KG1 (cell line): ENCODE measurements at places on chromosomes 7 and 10.

GRCh38 chr10:103745341-103746247 lies 109.8 kb downstream of the SH3PXD2A start:
- no peak for DNase-seq

DNA sequence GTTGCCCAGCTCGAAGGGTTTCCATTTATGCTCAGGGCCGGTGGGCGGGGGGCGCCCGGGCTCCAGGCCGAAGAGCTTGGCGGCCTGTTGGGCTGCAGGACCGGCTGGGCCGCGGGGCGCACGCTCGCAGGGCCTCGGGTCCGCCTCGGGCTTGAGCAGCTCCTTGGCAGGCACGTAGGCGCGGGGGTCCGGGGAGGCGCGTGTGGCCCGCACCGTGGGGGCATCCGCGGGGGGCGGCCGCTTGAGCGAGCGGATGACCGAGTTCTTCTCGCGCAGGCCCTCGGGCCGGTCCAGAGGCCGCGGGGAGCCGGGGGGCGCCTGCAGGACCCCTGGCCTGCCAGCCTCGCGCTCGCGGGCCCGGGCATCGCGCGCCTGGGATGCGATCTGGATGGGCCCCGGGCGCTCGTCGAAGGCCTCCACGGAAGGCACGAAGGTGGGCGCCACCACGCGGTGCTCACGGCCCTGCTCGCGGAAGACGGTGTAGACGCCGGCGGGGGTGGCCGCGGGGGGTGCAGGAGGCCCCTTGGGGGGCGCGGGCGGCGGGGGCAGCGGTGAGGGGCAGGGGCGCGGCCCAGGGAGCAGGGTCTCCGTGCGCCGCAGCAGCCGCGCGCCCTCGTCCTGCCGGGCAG lies 35.2 kb downstream of the TNRC18 start:
- DNase-seq, result no peak

DNA sequence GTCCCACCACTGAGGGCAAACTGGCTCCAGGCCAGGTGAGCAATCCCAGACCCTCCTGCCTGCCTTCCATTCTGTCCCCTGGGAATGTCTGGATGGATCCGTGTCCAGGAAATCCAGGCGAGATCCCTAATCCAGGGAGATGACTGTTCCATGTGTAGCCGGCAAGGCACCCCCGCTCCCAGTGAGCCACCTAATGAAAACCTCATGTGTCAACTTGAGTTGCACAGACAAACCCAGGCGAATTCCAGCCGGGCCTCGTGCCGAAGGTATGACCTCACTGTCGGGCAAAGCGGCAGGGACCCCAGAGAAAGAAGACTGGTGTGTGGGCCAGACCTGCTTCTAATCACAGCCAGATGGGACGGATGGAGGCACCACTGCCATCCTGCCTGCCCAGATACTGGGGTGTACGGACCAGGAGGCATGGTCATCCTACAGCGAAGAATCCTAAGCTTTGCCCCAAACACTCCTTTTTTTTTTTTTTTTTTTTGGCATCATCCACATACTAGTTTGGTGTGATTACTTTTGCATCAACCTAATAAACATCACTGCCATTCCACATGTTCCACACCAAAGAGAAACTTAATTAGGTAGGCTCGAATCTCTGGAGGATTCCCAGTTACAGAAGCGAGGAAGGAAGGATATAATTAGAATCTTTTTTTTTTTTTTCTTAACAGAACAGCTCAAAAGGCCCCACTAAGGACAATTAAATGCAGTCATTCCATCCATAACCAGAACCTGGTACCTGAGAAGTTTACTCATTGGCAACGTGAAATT lies 313.1 kb downstream of the CALN1 start:
- no peak for DNase-seq

GRCh38 chr10:69004821-69005220 lies 16.2 kb downstream of the KIFBP start:
- DNase-seq, result peak; percentile 18

DNA sequence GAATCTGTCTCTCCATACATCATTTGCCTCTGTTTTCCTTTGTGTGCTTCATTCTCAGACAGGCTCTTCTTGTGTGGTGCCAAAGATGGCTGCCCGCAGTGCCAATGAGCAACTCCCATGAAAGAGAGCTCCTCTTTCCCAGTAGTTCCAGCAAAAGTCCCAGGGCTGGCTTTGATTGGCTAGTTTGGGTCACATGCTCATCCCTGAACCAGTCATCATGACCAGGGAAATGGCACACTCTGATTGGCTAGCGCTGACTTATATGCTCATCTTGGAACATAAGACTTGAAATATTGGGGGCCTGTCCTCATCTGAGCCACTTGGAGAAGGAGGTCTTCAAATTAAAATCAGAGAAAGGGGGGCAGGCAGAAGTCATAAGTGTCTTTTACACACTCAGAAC lies 112.7 kb downstream of the CDH23 start:
- DNase-seq, result no peak

GRCh38 chr7:142231716-142232115 lies 26.1 kb downstream of the PRSS58 start:
- no peak for DNase-seq

GRCh38 chr7:139798221-139798620 lies 20.4 kb upstream of the HIPK2 start:
- DNase-seq, result no peak

DNA sequence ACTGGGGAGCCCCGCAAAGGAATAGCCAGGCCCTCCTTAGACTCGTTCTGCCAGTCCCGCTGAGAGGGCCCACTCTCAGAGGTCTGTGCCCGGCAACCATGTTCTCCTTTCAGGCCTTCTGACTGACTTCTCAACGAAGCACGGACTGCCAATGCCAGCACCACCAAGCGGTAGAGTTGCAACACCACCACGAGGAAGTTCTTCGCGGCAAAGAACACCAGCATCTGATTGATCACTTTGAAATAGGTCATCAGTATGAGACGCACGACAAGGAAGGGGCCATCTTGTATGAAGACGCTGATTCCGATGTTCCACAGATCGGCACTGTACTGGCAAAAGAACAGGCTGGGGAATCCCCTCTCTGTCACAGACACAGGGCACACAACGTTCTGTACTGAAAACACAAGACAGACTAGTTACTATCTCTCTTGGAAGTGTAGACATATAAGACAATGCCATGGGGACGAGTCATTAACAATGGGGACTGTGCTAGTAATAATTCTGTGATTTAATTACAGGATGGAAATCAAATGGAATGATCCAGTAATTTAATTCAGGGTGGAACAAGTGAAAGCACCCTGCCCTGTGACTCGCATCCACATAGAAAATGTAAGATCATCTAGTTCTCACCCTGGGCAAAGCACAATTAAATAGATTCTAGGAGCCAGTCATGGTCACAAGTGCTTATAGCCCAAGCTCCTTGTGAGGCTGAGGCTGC lies 42.7 kb downstream of the TMEM26 start:
- no peak for DNase-seq

GRCh38 chr7:35781767-35782515 lies 18.9 kb upstream of the SEPTIN7 start:
- DNase-seq, result no peak

GRCh38 chr7:33757563-33758165 lies 147.7 kb upstream of the BMPER start:
- DNase-seq, result peak; percentile 42

- DNase-seq, result no peak
Observed at GRCh38 chr10:29921071-29921446, 138.3 kb downstream of the JCAD start.

- DNase-seq, result no peak
Observed at GRCh38 chr7:39923091-39923490, 27.0 kb upstream of the CDK13 start.

- DNase-seq, result no peak
Observed at GRCh38 chr7:31896925-31897324, 173.3 kb downstream of the PDE1C start.

DNA sequence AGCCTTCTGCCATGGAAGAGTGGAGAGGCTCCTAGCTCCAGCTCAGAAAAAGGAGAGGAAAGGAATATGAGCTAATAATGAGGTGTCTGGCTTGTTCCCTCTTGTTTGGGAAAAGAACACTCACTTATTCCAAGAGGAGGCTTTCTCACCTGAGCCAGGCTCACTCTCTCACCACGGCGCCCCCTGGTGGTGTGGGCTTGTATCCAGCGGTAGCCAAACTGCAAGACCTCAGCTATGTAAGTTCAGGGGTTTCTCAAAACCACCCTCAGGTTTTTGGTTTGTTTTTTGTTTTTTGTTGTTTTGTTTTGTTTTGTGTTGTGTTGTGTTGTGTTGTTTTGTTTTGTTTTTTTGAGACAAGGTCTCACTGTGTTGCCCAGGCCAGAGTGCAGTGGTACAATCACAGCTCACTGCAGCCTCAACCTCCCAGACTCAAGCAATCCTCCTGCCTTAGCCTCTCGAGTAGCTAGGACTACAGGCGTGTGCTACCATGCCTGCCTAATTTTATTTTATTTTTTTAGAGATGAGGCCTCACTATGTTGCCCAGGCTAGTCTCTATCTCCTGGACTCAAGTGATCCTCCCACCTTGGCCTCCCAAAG lies 124.0 kb downstream of the TMEM130 start:
- peak; percentile 16 for DNase-seq

GRCh38 chr7:139575338-139575680 lies 51.8 kb downstream of the CLEC2L start:
- no peak for DNase-seq

GRCh38 chr7:113256883-113257531 lies 138.7 kb upstream of the SMIM30 start:
- DNase-seq, result no peak

DNA sequence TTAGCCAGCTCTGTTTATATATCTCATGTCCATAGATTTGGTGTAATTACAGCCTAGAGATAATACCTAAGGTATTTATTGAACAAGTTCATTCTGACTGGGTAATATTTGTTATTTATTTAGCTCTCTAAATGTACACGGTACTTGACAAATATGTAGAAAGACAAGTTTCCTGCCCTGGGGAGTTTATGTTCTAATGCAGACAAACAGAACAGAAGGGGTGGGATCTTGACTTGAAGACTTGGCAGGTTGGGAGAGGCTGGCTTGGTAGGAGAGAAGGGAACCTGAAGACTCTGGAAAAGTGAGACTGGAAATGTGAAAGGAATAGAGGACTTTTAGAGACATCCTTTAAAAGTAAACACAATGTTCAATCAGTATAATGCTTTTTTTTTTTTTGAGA lies 97.7 kb upstream of the CDK6 start:
- DNase-seq, result no peak

DNA sequence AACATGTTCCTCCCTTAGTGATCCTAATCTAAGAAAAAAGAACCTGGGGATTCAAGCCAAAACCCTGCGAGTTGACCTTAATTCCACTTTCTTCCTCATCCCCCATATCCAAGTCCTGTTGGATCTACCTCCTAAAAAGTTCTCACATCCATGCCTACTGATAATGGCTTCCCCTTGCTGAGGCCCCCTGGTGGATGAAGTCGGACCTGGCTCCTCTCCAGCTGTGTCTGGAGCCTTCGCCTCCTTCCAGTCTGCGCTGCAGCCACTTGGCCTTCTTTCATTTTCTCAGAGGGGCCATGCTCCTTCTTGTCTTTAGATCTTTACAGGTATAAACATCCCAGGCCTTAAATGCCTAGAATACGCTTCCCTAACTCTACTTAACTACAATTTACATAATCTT lies 8.1 kb downstream of the PDE1C start:
- DNase-seq, result no peak

DNA sequence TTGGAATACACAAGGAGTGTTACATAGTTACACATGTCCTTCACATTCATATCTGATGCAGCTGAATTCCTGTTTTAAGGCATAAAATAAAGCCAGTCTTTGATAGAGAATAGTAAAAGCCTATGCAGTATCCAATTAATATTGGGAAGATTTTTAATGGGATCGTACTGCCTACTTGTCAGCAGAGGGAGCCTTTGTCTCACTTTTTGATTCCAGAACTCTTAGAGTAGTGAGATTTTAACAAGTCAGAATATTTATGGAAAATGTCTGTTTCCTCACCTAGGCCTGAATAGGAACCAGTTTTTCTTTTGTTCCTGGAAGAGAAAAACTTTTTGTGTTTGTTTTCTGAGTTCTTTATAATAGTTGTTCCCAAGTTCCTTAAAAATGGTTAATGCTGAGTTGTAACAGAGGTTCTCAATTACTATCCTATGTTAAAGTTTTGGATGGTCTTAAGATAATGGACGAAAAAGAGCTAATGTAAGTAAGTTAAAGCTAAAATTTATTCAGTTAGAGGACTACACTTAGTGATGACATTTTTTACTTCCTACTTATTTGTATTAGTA lies 114.0 kb downstream of the BBS9 start:
- no peak for DNase-seq

DNA sequence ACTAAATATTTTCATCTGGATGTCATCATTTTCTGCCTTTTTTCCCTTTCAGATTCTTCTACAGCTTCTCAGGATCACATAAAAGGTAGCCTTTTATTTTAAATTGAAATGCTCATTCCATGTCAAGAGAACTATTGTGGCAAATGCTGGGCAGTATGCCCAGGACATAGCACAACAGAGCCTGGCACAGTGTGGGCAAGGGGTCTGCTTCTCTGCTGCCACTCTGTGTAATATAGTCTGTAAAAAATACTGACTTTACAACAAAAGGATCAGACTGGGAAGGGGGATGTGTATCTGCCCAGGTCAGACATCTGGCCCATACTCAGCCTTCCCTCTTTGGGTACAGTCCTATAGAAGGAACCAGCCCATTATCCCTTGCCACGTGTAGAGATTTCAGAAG lies 62.7 kb downstream of the CUZD1 start:
- no peak for DNase-seq

- no peak for DNase-seq
Observed at GRCh38 chr7:30249316-30249715, 35.1 kb upstream of the ZNRF2 start.

GRCh38 chr7:132002343-132002968 lies 446.0 kb upstream of the PODXL start:
- DNase-seq, result no peak

DNA sequence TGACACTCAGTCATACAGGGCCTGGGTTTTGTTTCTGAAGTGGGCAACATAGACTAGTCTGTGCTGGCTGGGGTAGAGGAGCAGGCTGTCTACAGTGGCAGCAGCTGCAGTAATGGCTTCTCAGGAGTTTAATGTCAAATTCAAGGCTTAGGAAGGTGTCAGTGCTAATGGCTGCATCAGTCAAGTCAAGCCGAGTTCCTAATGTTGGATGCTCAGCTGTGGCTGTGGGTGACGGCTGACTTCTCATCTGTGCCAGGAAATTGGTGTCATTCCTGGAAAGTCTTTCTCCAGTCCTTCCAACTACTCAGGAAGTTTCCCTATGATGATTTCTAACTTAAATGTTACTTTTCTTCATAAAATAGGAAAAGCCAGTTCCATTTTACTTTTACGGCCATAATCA lies 468.1 kb upstream of the IGFBP3 start:
- DNase-seq, result no peak

- DNase-seq, result no peak
Observed at GRCh38 chr10:97551271-97551670, 21.3 kb upstream of the ANKRD2 start.

- DNase-seq, result no peak
Observed at GRCh38 chr7:29139191-29139590, 7.1 kb downstream of the CPVL start.

DNA sequence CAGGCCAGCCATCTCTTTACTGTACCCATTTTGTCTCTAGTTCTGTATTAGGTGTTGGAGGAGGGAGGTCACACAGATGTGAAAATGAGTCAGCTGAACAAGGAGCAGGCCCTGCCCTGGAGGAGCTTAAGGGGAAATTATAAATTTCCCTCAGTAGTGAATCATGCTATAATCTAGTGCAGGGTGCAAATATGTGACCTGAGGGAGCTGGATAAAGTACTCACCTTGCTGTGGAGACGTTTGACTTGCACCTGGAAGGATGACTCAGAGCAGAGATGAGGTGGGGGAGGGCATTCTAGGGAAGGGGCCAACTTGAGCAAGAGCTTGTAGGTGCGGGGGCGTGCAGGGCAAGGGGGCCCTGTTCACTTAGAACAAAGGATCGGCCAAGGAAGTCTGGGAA lies 610.6 kb downstream of the SDK1 start:
- DNase-seq, result no peak

- DNase-seq, result no peak
Observed at GRCh38 chr7:142146124-142146523, 34.6 kb downstream of the MGAM2 start.
